Left ventricle myocardium inferior (tissue), 1 donor: ENCODE measurements at places on chromosomes 13 and 19. TPM values are rescaled to one million over a fixed set of nuclear protein-coding genes. Genes with fewer than 3 reads are reported as not detected.

Gene PEG3
- 10.0 TPM for total RNA-seq

Gene ZNF835
- total RNA-seq, result 4.9 TPM

Gene SMAD9
- 4.2 TPM for total RNA-seq

Gene EXOC3L2
- 1.8 TPM for total RNA-seq

Gene GGN
- not detected for total RNA-seq

- peak; percentile 36 for DNase-seq
Measured at GRCh38 chr13:51906581-51906980, 44.8 kb downstream of the CCDC70 start.

DNA sequence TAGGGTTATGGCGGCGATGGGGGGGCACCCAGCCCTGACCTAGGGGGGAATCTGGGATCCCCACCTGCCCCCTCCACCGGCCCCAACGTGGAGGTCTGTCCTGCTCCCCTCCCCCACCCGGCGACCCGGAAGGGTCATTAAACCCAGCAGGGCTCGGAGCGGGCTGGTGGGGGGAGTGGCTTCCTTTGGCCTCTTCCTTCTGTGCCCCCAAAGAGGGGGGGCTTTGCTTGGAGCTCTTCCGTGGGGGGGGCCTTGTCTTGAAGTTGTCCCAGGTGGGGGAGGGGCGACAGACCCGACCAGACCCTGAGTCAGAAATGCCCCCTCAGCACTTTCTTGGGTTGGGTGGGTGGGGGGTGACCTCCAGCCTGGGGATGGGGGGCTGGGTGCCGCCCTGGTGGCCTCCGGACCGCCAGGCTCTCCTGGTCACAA lies 1.5 kb downstream of the ARID3A start:
- DNase-seq, result no peak

DNA sequence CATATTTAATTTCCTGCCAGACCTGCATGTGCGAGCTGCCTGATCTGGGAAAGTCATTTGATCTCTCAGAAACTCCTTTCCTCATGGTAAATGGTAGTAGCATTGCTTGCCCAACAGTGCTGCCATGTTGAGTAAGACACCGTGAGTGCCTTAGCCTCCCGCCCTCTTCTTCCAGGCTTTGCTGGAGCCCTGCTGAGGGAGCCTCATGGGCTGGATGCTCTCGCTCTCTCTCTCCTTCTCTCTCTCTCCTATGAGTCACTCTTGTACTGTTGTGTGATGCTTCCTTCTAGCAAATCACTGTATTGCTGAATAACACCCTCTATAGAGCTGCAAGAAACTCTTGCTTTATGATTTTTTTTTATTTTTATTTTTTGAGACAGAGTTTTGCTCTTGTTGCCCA lies 365.5 kb downstream of the UQCRFS1 start:
- DNase-seq, result no peak

DNA sequence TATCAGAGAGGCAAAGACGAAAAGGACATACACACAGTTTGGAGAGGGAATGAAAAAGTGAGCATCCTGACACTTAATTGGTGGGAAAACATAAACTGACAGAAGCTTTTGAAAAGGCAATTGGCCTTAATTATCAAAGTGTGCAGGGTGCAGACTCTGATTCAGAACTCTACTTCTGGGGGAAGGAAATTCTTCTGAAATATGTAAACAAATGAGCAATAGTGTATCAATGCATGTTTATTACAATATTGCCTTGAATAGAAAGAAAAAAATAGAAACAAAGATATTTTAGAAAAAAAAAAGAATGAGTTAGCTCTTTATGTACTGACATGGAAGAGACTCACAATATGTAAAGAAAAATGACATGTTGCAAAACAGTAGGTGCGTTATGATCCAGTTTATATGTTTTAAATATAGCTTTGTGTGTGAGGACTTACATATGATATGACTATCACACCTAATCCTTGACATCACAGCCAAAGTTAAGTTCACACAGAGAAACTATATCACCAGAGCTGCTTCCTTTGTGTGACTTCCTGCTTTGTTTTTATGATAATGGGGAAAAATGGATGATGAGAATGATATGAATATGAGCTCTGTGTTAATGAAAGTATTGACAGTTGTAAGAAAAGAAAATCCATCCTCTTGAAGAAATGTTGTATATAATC lies 182.4 kb downstream of the KCTD12 start:
- no peak for DNase-seq

- DNase-seq, result no peak
Measured at GRCh38 chr19:1854039-1854541, 5.8 kb upstream of the REXO1 start.

DNA sequence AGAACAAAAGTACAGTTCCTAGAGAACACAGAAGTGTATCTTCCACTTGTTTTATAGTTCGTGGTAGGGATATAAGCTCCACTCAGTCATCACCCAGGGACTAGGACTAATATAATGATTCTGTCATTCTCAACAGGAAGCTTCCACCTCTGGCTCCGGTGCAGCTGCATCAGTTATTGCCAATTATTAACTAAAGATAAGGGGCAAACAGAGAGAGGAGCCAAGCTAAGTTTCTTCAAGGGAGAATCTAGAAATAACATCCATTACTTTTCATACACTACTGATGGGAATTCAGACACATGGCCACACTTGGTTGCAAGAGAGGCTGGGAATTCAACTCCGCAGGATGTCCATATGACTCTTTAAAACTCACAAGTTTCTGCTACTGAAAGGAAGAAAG lies 917.9 kb downstream of the OLFM4 start:
- no peak for DNase-seq

DNA sequence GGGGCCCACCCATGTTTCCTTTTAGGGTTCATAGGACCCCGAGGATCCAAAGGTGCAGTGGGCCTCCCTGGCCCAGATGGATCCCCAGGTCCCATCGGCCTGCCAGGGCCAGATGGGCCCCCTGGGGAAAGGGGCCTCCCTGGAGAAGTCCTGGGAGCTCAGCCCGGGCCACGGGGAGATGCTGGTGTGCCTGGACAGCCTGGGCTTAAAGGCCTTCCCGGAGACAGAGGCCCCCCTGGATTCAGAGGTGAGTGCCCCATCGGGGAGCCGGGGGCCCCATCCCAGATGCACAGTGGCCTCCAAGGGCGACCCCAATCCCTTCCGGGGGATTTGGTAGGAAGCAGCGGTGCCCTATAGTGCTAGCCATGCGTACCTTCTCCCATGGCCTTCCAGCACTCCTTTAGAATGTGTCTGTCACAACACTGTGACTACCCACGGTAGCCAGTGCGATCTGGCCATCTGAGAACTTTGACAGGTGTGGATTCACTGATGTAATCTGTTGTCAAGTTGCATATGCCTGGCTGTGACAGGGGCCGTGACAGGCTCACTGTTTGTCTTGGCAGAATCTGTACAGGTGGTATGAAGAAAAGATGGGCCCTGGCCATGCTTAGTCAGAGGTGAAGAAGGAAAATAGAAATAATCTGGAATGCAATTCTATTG lies 88.5 kb downstream of the RAB20 start:
- no peak for DNase-seq

DNA sequence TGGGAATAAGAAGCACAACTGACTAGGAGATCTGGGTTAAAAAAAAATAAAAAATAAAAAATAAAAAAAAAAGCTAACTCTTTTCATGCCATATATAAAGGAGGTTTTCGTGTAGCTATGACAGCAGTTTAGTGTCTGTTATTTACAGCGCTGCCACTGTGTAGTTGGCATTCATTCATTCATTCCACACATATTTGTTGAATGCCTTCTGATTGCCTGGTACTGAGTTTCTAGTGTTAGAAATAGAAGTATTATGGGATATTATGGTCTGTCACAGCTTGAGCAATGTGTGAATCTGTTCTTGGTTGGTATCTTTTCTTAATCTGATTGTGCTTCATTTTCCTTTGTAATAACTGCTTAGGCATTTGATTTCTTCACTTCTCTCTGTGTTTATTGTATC lies 237.4 kb downstream of the NBEA start:
- DNase-seq, result no peak

GRCh38 chr13:51252954-51253532 lies 30.8 kb downstream of the FAM124A start:
- DNase-seq, result no peak

DNA sequence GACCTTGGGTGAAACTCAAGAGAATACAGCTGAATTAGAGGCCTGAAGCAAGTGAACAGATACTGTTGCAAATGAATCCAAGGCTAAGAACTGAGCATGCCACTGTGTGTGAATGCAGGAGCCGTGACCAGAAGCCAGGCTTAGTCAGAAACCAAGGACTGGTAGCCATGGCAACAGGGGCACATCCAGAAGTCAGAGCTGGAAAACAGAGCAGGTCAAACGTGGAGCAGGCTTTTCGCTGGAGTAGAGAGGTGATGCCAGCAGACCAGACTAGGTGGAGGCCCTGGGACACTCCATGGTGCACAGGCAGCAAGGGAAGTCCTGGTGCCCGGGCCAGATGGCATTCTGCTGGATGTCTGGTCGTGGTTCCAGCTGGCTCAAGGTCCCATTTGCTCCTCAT lies 564.1 kb downstream of the PCDH9 start:
- DNase-seq, result peak; percentile 13
